ENCODE measurements at places on chromosomes 2 and 18.

GRCh38 chr2:100339823-100340222 lies 17.5 kb upstream of the LONRF2 start:
- DNase-seq: no peak

DNA sequence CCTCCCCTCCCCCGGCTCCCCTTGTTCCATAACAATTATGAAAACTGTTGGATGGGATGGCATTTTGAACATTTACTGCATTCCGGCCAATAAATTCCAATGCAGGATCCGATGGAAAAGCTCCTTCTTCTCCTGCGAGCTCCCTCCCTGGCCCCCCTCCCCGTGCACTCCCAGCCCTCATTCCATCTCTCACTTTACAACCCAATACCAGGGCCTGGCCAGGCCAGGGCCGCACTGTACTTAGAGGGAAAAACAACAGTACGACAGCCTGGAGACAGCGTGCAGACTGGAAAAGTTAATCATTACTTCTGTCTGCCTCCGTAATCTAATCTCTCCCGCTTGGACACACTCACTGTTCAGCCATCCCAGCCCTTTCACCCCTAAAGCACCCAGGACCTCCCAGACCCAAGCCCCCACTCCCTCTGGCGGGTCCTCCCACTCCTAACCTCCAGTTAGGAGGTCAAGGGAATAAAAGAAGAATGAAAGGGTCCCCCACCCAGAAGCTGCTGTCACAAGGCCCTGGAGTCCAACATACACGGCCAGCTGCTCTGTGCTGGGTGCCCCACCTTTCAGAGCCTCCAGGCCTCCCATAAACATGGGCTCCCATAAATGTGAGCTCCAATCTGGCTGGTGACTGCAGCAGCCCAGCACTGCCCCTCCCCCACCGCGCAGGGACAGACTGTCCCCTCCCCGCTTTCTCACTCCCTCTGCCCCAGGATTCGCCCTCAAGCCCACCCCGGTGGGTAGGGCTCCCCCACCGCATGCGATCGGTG lies 20.6 kb downstream of the SMAD7 start:
- no peak for DNase-seq

GRCh38 chr2:85409845-85410583 lies at the start of gene CAPG:
Gene CAPG (minus strand): TSS chr2:85410366. CDS start chr2:85402145, 8,221 bp downstream.
- DNase-seq: no peak

DNA sequence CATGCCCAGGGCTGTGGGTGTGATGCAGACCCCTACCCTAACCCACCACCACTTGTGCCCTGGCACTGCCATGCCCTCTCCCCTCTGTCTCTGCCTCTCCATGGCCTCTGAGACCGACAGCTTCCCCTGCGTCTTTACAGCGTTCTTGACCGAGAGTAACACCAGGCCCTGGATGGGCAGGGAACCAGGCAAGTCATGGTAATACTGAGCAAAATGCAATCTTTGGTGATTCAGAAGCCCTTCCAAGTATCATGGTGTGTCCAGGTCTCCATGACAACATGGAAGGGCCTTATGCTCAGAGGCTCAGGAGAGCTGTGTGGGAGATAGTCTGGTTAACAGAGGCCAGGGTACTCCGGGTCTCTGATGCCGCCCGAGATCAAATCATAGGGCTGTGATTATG lies 176.1 kb downstream of the KLHL29 start:
- DNase-seq: no peak

- no peak for DNase-seq
Observed at GRCh38 chr2:48717846-48718245, 37.7 kb downstream of the LHCGR start.

- no peak for DNase-seq
Observed at GRCh38 chr2:233085037-233085838, 25.1 kb downstream of the INPP5D start.

- no peak for DNase-seq
Observed at GRCh38 chr18:52700816-52701215, 360.8 kb downstream of the DCC start.

DNA sequence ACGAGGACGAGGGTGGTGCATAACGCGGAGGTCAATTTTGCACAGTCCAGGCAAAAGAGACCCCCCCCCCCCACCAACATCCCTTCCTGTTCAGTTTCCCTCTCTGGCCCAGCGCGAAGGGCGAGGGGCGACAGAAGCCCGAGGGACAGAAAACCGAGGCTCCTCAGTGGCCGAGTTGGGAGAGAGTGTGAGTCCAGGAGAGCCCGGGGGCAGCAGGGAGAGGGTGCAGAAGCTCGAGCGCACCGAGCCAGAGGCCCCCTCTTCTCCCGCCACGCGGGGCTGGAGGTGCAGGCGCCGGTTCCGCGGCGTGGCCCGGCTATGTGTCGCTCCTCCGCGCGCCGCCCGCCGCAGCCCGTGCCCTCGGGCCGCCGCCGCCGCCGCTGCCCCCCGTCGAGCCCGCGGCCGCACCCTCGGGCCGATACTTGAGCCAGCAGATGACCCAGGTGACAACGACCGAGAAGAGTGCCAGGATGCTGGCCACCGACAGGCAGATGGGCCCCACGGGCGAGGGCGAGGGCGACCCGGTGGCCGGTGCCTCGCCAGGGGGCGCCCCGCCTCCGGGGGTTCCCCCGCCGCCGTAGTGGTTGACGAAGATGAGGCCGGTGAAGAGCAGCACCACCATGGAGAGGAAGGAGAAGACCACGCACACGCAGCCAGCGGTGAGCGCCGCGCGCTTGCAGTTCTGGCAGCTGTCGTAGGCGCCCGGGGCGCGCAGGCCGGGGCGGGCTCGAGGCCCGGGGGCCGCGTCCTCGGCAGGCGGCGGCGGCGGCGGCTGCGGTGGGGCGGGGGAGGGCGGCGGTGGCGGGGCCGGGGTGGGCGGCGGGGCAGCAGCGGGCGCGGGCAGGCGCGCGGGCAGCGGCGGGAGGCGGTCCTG lies 20.2 kb upstream of the PAX3 start:
- DNase-seq: peak; percentile 33

- DNase-seq: no peak
Observed at GRCh38 chr2:177201919-177202346, 10.7 kb upstream of the HNRNPA3 start.

- no peak for DNase-seq
Observed at GRCh38 chr18:37641573-37641972, 76.0 kb upstream of the CELF4 start.

- no peak for DNase-seq
Observed at GRCh38 chr2:168475636-168476035, 19.6 kb downstream of the CERS6 start.

- DNase-seq: no peak
Observed at GRCh38 chr2:46001741-46002506, 295.3 kb upstream of the EPAS1 start.

DNA sequence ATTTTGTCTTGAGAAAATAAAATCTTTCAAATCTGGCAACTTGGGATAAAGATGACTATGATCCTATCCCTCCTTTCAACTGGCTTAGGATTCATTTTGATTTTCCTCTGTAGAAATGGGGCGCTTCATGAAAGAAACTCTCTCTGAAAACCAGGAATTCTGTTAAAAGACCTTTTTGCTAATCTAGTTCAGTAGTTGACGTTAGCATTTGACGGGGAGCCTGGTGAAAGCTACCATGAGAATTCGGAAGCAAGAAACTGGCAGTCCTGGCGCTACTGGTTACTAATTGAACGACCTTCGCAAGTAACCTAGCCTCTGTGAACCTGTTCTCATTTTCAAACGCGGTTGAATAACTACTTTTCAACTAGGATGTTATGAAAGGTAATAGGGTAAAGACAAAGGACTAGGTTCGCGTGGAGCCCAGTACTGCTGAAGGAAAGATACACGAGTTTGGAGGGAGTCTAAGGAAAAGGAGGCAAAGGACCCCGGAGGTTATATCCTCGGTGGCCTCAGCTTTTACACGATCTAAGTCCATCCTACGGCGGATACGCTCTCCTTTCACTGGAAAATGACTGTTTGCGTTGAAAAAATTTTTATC lies 604 bp upstream of the STK11IP start:
- DNase-seq: no peak

DNA sequence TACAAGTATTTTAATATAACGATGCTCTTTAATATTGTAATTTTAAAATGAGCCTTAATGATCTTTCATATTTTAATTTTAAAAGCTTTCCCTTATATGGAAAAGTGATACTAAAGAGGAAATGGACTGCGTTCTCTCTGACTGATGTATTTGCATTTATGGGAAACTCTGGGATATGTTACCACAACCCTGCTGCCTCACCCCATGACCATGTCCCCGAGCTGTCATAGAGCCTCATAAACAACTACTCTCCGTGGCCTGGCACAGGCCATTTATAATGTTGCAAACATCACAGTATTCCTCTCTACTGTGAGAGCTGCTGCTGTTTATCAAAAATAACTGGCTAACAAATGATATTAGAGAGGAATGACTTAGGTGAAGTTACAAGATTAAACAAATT lies 75.8 kb upstream of the SEC11C start:
- DNase-seq: no peak

DNA sequence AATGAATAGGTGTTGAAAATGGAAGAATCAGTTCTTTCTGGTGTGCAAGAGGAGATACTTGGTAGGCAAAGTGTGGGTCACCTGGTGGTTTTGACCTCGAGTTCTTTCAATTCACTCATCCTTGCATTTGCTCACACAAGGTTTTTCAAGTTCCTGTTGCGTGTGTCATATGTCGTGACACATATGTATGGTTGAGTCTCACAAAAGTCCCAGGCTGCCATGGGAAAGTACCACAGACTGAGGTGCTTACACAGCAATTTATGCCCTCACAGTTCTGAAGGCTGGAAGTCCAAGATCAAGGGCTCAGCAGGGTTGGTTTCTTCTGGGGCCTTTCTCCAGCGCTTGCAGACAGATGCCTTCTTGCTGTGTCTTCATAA lies 64.4 kb downstream of the NCK2 start:
- DNase-seq: no peak

- DNase-seq: no peak
Observed at GRCh38 chr18:57844319-57844718, 41.2 kb upstream of the ATP8B1 start.

DNA sequence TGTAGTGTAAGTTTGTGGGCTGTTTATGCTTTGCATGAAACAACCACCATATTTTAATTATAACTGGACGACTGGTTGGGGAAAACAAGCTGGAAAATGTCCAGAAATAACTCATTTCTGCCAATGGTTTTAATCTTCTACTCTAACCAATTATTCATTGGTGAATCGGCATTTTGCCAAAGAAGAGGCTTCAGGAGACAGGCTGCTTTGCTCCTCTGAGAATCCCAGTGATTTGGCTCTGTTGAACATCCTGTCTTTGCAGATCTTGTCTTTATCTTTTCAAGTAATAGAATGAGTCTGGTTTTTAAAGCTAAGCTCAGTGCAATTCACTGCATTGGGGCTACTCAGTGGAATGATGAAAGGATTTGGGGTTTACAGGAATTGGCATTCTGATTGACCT lies 109.6 kb downstream of the APOB start:
- no peak for DNase-seq

DNA sequence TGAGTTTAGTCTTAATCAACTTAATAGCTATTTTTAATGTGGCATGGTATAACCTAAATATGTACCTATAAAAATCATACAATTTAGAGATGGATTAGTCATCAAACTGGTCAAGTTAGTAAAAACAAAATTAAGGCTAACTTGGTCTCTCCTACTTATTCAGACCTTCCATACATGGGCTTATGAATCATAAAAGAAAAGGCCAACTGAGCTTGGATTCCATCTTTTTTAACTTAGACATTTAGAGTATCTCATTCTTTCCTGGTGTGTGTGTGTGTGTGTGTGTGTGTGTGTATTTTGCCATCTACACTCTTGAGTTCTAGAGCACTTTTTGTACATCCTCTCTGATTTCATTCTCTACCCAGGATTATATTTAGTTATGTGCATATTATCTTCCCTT lies 637.5 kb downstream of the PLCL1 start:
- DNase-seq: no peak

DNA sequence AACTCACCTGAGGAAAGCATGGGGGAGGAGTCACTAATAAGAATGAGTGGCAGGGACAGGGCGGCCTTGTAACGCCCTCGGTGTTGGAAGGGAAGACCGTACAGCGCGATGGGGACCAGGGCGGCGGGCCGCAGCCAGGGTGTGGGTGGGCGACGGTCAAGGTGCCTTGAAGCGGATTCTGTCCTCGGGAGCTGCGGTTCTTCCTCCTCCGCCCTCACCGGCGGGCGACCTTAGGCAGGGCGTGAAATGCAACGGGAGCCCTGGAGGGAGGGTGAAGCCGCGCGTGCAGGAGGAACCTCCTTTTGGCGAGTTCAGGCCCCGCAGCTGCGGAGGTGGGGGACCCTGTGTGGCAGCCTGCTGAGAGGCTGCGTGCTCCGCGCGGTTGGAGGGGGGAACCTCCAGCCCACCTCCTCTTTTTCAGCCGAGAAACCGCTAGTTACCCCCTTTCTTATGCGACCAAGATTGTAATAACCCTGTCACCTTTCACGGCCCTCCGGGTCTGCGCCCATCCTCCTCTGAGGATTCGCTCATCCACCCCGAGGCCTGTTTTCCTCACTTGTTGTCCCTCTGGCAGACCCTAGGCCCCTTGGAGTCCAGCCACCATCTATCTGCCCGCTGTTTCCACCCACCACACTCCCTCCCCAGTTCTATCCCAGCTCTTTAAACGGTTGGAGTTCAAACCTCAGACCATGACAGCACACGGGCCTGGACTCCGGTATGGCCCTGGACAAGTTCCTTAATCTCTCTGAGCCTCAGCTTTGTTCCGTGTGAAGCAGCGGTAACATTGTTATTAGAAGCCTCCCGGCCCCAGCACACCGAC lies 823 bp upstream of the RNU2-63P start:
- DNase-seq: peak; percentile 25

GRCh38 chr18:22813648-22814328 lies 119.3 kb upstream of the RBBP8 start:
- DNase-seq: no peak

DNA sequence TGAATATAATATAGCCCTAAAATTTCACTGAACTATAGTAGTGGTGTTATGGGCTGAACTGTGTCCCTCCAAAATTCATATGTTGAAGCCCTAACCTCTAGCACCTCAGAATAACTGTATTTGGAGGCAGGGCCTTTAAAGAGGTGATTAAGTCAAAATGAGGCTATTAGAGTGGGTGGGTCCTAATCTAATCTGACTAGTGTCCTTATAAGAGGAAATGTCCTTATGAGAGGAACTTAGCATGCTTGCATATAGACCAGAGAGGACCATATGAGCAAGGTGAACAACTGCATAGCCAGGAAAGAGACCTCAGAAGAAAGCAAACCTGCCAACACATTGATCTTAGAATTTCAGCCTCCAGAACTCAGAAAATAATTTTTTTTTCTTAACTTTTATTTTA lies 238.4 kb downstream of the ZEB2 start:
- no peak for DNase-seq
